ENCODE measurements at places on chromosomes 2 and 18.

DNA sequence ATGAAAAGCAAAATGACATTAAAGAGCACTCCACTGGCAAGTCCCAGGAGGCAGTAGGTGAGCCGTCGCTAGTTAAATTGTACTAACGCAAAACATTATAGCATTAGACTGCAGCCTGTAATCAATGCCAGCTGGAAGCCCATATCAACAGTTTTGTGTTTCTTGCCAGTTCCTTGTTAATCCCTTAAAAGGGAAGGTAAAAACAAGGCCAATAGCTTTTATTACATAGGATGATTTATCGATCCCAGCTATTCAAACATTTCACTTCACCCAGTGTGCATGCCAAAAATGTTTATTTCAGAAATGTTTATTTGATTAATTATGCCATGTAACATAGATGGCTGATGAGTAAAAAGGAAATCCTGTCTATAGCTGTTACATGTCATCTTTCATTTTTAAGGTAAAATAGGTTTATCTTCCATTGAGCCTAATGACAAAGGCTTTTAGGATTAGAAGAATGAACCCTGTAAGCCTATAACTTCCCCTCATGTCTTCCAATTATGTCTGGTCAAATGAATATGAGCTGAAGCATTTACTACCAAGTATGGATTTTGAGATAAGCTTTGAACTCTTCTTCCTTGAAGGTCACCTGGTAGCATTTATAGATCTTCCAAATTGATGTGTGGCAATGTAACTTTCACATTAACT is 591.2 kb downstream of the RNF144A start:
- no peak for DNase-seq

DNA sequence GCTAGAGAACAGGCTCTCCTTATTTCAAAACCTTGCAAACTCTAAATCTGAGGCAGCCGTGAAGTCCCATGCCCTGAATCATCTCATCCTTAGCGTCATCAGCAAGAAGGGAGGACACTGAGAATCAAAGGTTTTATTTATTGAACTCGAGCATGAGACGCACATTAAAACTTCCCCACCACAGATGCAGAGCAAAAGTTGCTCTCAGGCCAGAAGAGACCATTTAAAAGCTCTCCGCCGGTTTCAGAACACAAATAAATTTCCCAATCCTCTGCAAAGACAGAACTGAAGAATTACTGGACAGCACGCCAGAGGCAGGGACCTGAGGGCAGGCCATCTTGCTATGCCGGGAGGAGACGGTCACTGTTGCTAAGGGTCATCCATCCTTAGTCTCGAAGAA is 1.3 kb downstream of the AMMECR1L start:
- DNase-seq: no peak

DNA sequence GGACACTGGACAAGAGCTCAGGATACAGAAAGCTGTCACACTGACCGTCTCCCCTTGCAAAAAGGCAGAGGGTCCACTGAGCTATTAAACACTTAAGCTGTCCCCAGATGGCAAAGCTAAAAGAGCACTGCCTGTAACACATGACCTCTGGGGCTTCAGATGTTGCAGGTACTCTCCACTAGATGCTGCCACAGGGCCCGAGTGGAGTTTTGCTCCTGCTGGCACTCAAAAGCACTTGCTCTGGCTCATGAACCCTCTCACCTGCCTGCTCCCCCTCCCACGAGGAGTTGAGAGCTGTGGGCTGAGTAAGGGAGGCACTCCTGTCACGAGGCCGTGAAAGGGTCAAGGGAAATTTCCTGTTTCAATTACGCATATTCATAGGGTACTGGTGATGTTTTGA is 227.9 kb downstream of the PRKCE start:
- no peak for DNase-seq

DNA sequence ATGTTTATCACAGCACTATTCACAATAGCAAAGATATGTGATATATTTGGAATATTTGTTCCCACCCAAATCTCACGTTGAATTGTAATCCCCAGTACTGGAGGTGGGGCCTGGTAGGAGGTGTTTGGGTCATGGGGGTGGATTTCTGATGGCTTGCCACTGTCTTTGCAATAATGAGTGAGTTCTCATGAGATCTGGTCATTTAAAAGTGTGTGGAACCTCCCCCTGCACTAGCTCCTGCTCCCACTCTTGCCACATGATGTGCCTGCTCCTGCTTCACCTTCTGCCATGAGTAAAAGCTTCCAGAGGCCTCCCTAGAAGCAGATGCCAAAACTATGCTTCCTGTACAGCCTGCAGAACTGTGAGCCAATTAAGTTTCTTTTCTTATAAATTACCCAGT is 72.2 kb upstream of the DYNC1I2 start:
- no peak for DNase-seq

DNA sequence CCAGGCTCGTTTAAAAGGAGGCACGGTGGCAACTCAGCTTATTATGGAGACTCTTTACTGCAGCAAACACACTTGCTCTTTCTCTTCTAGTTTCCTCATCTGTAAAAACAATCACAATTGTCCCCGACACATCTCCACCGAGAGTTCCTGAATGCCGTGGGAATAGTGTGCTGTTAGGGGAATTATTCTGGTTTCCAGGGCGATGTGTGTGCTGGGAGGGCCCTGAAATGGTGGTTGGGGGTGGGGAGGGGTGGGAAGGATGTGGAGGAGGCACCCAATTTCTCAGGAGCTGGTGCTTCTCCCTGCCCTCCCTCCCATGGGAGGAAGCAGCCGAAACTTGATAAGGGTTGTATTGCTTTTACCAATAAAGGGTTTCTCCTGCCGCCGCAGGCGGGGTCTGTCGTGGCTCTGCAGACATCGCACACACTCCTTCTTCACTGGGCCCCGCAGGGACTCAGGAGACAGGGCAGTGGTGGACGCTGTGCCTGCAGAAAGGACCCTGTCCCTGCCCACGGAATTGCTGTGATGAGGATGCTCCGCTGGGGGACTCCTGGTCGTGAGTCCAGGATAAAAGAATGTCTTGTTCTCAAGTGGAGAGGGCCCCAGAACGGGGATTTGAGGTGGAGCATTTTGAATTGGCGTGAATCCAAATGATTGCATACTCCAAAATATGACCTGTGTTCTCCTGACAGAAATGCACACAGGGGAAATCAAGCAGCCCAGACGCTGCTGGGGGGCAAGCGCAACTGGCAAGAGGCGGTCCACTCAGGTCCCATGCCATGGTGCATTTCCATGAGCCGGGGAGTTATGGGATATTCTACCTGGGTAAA is 119.2 kb downstream of the ACKR3 start:
- no peak for DNase-seq

DNA sequence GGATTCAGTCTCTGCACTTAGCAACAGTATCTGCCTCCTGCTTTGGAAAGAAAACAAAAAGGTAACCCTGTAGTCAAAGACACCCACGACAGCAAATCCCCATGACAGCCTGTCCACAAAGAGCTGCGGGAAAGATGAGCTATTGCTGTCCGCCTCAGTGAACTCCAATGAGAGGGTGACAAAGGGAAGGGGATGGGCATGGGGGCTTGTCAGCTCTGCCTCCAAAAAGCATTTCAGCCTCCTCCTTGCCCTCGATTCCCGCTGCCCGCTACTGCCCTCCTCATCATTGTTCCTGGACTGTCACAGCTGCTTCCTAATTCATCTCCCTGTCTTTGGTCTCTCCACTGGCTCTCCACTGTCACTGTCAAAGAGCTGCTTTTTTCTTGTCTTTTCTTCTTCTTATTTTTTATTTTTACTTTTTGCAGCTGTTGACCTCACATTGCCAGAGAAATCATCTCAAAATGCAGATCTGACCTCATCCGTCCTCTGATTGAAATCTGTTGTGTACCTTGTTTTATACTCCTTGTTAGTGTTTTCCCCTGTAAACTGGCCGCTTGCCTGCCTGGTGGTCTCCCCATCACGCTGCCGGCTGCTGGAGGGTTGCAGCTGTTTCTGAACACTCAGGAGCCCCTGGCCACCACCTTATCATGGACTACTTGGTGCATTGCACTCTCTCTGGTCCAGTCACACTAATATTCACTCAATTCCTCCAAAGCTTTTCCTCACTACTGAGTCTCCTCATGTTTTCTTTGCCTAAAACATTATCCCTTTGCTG is 7.9 kb upstream of the E2F6 start:
- DNase-seq: no peak

- no peak for DNase-seq
These were observed 63.5 kb upstream of the CTLA4 start for GRCh38 chr2:203804070-203804469.

- DNase-seq: no peak
These were observed 56.2 kb upstream of the HS6ST1 start for GRCh38 chr2:128374711-128375413.

DNA sequence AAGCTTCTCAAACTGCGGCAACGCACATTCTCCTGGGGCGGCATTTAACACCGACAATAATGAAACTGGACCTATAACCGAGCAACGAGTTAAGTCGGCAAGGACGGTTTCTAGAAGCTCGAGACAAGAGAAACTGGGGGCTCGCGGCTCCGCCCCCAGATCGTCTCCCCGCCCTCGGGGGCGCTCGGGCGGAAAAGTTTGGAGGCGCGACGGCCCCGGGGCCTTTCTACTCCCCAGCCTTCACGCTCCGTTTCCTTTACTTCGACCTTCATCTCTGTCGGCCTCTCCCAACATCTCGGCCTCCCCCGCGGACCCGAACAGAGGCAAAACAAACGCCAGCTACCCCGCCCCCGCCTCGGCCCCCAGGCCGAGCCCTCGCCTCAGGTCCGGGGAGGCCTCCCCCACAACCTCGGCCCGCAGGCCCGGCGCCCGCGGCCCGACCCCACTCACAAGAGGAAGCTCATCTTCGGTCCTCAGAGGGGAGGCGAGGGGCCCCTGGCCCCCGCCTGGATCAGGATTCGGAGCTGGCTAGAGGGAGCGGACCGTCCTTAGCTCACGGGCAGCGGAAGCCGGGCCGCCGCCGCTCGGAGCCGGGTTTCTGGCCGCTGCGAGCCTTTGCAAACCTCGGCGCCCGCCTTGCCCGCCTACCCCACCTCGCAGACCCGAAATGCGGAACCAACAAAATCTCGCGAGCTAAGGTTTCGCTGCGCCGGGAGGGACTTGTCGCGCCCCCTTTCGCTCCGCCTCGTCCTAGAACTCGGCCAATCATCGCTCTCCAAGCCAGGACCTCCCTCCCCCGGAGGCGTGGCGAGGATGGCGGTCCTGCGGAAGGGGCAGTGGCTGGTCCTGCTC is at the start of gene MOB1A:
Gene MOB1A, minus strand, starts transcription at position 669 of the 852 bp plus-strand sequence. Its CDS starts 205 bp downstream, at position 464.
- peak; percentile 96 for DNase-seq

- no peak for DNase-seq
These were observed 114.7 kb upstream of the STON1 start for GRCh38 chr2:48414980-48415835.

GRCh38 chr2:106932644-106933043 is 46.7 kb upstream of the ST6GAL2 start:
- DNase-seq: no peak

- DNase-seq: no peak
These were observed 354.9 kb upstream of the CDH20 start for GRCh38 chr18:60978338-60978737.

- DNase-seq: no peak
These were observed 1.1 kb downstream of the MREG start for GRCh38 chr2:216012133-216012829.

- DNase-seq: no peak
These were observed 69.3 kb downstream of the MARCO start for GRCh38 chr2:119011162-119011909.

DNA sequence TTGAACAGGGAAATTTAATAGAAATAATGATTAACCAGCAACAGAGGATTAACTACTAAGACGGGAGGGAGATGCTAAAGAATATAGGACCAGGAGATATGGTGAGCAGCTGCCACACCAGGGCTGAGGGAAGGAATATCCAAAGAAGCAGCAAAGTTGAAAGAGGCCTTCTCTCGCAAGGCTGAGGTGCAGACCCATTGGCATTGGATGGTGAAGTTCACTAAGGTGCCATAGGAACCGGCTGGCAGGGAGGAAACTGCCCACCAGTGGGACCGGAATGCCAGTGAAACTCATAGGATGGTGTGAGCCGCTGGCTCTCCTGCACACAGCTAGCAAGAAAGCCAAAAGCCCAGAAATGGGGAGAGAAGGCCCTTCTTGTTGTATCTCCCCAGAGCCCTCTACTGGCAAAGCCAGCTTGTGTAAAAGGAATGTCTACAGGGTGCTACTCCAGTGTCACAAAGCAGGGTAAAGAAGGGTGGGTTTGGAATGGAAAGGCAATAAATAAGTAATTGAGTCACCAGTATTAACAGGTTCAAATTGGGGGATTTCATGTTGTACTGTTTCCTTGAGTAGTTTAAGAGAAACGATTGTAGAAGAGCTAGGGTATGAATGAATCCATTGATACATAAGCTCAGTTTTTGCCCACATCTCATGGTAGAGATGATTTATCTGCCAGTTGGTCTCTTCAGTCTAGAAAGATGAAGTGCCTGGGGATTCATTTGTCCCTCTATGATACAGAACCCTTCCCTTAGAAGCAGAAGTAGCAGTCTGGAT is 36.0 kb downstream of the FARP2 start:
- no peak for DNase-seq

DNA sequence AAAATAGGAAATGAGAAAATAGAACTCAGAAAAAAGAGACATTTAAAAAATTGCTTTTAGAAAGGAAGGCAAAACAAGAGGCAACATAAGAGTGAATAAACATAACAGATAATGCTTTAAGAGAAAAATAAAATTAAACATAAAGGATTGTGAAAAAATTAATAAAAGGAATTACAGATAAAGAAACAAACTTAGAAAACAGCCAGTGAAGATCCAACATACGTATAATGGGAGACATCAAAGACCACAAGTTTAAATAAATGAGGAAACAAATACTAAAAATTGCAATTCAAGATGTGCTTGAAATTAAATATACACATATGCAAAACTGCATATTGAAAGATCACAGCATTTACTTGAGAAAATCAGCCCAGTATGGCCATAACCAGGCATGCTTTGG is 448.9 kb downstream of the NBAS start:
- DNase-seq: no peak

DNA sequence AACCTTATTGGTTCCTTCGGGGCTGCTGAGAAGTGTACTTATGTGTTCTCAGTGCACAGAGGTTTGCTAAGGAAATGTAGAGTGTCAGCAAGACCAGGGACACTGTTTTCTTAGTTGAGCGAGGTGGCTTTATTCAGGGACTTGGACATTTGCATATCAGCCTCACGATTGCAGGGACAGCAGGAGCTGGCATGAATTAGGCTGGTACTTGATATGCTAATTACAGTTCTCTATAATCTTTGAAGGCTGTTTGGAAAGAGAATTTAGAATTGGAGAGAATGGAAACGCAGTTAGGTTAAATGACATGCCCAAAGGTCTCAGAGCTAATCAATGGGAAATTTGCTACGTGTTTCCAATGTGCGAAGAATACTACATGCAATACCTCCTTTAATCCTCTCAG is 18.7 kb upstream of the MTCL1 start:
- no peak for DNase-seq

GRCh38 chr2:28283861-28284260 is 108.8 kb upstream of the FOSL2 start:
- DNase-seq: no peak

GRCh38 chr2:208186465-208186864 is 3.4 kb downstream of the C2orf80 start:
- DNase-seq: no peak

DNA sequence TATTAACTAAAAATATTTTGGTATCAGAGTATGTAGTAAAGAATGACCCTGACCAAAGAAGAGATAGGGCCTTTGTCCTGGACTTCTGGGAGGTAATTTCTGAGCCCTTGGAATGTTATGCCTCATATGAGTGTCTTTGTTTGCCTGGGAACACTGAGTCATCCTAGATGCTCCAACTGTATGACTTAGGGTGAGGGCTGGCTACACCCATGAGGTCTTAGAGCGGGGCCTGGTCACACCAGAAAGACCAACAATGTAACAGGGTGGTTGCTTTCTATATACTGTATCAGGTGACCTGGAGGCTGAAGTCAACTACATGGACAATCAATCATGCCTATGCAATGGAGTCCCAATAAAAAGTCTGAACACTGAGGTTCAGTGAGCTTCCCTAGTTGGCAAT is 253.1 kb downstream of the MBD2 start:
- DNase-seq: no peak

- DNase-seq: no peak
These were observed 33.3 kb downstream of the VSNL1 start for GRCh38 chr2:17573804-17574175.

Measured in stimulated activated CD8-positive, alpha-beta memory T cell treated with anti-CD3 and anti-CD28 coated beads, Interleukin-7, amount 100 ng/mL, for 48 hours (primary cell).